ENCODE measurements at places on chromosomes 2 and 18.

- DNase-seq = peak; percentile 28
Observed at GRCh38 chr2:237475704-237476141, 11.3 kb upstream of the MLPH start.

DNA sequence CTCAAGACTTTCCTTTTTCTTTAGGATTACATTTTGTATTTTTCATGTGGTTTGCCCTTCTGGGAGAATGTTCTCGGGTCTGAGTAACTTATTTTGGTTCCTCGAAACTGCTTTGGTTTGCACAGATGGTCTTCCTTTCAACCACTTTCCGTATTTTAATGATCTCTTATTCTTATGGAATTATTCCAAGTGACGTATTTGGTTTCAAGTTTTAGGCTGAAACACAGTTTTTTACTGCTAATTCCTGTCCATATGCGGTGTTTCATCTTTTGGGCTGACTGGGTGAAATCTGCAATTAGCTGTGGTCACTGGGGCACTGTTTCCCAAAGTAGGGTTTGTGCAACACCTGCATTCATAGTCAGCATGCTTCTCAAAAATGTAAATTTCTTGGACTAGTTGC lies 122.7 kb downstream of the CAPN13 start:
- DNase-seq = no peak

DNA sequence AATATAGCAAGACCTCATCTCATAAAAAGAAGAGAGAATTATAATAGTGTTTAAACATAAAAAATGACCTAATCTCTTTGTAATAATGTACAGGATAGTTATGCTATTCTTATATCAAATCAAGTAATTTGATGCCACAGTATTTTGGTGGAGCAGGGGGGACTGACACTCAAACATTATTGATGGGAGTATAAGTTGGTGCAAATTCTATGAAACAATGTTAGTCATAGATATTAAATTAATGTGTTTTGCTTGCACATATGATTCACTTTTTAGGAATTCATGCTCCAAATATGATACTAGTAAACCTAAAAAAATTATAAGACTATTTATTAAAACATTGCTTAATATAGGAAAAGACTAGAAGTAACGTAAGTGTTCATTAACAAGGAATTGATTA lies 256.1 kb upstream of the SYT4 start:
- no peak for DNase-seq

DNA sequence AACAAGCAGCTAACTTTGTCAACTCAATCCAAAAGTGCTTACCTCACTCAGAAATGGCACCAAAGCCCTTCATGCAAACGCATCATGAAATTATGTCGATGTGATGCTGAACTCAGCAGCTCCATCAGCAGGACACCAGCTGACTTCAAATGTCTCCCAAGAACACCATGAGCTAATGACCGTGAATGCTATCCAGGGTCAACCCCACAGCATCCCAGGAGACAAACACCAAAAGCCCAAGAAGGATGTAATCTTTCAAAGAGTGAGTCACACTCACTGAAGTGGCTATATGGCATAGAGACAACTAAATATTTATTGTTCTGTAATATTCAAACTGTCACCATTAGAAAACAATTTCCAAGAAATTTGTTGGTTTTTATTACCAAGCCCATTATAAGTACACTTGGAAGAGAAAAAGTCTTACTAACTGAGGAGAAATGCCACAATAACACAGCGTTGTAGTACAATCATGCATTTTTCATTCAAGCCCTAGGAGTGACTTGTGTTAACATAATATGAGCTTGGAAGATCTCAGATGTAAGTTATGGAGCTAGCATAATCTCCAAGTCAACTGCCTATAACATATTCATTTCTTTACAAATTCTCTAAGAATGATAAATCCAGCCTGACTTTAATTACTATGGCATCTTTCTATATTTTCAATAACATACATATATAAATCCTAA lies 165.0 kb upstream of the CCDC68 start:
- no peak for DNase-seq

- no peak for DNase-seq
Observed at GRCh38 chr2:69811591-69811990, 17.9 kb upstream of the GMCL1 start.

DNA sequence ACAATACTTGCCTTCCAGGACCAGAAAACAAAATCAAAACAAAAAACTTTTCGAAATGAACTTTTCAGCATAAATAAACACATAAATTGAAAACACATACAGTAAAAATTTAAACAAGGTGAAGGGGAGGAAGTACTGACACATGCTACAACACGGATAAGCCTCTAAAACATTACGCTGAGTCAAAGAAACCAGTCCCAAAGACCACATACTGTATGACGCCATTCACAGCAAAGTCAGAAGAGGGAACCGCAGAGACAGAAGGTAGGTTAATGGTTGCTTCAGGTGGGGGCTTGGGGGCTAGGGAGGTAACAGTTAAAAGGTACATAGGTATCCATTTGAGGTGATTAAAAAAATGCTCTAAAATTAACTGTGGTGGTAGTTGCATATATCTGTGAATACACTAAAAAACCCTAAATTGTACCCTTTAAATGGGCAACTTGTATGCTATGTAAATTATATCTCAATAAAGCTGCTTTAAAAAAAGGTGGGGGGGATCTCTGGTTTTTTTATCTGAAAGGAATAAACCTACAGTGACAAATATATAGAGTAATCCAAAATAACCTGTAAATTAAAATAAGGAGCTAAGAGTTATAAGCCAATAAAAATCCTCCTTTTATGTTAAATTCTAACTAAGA lies 7.1 kb downstream of the COX7A2L start:
- peak; percentile 27 for DNase-seq

- no peak for DNase-seq
Observed at GRCh38 chr2:144578099-144578498, 58.2 kb upstream of the ZEB2 start.

DNA sequence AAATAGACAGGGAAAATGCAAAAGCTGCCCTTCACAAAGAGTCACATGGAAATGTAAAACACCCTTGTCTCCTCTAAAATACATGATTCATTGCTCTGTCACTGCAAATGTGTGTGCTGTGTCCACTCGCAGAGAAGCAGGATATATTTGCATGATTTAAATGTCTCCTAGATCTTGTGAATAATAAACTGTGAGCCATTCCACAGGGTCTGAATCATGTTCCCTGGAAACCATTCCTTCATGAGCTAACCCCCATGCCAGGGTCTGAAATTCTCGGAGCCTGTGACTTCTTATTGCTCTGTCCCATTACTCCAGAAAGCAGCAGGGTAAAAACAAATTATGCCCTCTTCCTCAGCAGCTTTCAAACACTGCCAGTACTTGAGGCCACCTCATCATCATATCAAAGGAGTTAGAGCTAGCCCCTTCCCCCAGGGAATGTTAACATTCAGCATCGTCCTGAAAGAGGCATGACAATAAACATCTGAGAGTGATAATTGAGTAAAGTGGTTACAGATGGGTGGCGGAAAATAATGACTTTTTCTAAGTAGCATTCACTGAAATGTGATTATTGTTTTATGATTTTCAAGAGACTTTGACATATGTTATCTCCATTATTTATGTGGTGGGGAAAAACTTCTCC lies 11.7 kb upstream of the CNGA3 start:
- no peak for DNase-seq

- DNase-seq = no peak
Observed at GRCh38 chr2:96553176-96553956, 16.8 kb downstream of the ARID5A start.

GRCh38 chr2:97995026-97995733 lies 568 bp downstream of the TMEM131 start:
- peak; percentile 68 for DNase-seq

DNA sequence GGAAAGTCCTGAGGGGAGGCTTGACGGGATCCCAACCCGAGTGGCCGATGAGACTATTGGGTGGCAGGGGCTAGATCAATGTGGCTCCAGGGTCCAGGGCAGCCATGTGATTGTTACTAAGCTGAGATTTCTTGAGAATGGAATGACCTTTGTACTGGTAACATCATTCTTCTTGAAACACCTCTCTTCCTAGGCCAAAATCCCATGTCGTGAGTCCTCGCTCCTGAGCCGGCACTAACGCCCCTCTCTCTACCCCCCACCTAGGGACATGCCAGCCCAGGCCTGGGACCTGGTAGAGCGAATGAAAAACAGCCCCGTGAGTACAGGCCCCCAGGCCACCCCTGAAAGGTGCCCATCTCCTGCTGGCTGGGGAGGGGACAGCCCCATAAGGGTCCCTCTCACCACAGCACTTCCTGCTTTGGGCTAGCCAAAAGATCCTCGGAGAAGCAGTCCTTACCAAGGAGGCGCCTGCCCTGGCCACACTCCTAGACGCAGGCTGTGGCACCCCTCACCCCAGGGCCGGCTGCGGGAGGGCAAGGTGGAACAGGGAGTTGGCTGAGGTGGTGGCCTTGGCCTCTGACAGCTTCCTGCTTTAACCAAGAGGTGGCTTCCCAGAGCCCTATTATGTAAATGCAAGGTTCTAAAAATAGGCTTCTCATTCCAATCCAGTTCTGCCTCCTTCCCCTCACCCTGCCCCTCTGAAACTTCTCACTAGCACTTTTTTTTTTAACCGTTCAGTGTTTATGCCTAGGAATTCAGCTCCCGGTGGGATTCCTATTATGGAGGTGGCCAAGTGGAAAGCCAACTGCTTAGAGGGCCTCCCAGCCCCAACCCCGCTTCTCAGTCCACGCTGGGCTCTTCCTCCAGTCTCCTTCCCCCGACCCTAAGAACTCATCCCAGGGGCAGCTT lies 126.6 kb upstream of the PPP1CB start:
- DNase-seq = peak; percentile 74

- no peak for DNase-seq
Observed at GRCh38 chr18:49921318-49921985, 108.1 kb upstream of the ACAA2 start.

GRCh38 chr2:232674491-232674890 lies 22.6 kb upstream of the GIGYF2 start:
- DNase-seq = no peak

GRCh38 chr2:235215248-235215647 lies 263.4 kb downstream of the SH3BP4 start:
- DNase-seq = no peak

- no peak for DNase-seq
Observed at GRCh38 chr18:74153377-74153776, 5.1 kb downstream of the TIMM21 start.

DNA sequence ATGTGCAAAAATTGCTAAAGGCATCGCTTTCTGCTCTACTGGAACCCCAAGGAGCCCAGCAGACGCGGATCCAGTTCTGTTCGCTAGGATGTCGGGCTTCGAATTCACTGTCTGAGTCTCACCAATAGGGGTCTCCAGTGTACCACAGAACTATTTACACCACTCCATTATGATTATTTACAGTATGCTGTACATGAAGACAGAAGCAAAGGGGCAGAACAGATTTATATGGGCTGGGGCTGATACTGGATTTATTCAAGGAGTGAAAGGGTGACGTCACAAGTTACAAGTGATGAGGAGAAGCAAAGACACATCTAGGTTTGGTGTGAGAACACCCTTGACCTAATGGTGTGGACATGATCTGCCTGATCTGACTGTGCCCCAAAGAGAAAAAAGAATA lies 185.3 kb upstream of the ATP5MC3 start:
- peak; percentile 57 for DNase-seq

GRCh38 chr2:110774701-110775100 lies 42.3 kb downstream of the ACOXL start:
- no peak for DNase-seq

DNA sequence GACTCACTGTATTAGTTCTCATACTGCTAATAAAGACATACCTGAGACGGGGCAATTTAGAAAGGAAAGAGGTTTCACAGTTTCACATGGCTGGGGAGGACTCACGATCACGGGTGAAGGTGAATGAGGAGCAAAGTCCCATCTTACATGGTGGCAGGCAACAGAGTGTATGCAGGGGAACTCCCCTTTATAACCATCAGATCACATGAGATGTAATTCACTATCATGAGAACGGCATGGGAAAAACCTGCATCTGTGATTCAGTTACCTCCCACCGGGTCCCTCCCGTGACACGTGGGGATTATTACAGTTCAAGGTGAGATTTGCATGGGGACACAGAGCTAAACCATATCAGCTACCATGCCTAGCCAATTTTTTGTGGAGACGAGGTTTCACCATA lies 168.2 kb downstream of the NEDD4L start:
- no peak for DNase-seq

- DNase-seq = no peak
Observed at GRCh38 chr18:34522603-34523002, 187.5 kb upstream of the DTNA start.

DNA sequence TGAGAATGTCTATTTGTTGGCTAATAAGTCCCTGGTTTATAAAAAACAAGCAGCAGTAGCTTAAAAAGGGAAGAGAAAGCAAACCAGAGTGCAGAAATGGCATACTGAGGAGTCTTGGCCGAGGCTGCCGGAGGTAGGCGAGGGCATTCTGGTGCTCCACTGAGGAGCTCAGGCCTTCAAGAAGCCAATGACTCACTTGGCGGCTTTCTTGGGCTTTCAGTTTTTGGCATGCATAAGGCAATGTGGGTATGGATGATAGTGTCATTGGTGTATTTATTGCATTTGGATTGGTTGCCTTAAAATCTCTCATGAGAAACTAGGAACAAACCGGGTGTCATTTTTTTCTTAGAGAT lies 119.6 kb upstream of the ARL5A start:
- no peak for DNase-seq

DNA sequence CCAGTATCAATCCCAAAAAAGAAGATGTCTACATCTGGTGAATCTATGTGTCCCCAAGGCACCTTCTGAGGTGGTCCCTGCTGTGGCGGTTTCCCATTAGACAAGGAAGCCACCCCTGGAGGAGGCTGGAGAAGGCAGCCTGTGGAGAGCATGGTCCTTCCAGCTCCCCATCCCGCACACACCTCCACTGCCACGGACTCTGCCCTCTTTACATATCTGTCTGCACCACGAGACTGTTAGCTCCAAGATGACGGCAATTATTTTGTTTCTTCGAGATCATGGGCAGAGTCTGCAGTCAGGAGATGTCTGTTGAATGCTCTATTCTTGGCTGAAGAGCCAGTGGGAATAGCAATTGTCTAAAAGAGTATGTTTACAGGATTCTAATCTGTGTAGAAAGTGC lies 132.0 kb downstream of the OSR1 start:
- no peak for DNase-seq

GRCh38 chr2:116809109-116809508 lies 1005.4 kb upstream of the DDX18 start:
- DNase-seq = no peak

GRCh38 chr2:233413559-233414272 lies 59.4 kb downstream of the DGKD start:
- no peak for DNase-seq

GRCh38 chr2:172588931-172589330 lies 33.0 kb downstream of the PDK1 start:
- no peak for DNase-seq

GRCh38 chr2:238564286-238564920 lies 137.7 kb downstream of the ASB1 start:
- DNase-seq = no peak

DNA sequence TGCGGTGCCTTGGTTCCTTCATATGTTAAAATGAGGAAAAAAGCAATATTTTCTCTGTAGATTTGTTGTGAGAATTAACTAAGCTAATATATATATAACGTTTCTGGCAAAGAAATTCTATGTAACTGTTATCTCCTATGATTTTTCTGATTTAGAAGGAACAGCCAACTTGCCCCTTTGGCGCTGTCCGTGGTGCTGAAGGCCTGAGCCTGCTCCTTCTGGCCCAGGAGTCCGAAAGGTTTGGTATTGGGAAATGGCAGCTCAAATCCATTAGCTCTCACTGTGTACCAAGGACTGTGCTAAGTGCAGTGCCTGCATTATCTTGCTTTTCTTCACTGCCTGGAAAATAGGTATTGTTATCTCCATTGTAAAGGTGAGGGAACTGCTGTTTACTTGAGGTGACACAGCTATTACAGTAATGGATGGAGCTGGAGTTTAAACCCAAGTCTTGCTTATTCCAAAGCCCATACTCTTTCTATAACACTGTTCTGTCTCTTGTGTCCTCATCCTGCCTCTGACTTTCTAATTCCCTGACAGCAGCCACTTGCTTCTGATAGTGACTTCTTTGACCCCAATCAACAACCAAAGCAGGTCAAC lies 52.2 kb downstream of the C1QL2 start:
- DNase-seq = peak; percentile 36
